ENCODE measurements at places on chromosomes 16 and 17. TPM values are rescaled to one million over a fixed set of nuclear protein-coding genes. Genes with fewer than 3 reads are reported as not detected.

DNA sequence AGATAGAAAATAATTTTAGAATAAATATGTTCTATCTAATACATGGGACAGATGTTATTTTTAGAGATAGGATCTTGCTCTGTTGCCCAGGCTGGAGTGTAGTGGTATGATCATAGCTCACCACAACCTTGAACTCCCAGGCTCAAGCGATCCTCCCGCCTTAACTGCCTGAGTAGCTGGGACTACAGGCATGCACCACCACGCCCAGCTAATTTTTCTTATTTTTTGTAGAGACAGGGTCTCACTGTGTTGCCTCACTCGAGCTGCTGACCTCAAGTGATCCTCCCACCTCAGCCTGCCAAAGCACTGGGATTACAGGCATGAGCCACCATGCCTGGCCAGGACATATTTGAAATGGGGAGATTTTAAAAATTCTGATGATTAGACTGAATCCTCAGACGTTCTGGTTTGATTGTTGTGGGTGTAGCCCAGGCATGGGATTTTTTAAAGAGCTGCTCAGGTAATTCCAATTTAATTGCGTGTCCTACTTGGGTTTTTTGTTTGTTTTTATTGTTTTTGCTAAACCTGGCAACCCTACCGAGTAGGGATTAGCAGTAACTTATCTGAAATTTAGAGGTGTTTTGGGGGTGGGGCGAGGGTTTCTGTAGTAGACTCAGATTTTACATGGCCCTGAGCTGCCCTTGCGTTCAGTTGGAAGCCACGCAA, 142.9 kb downstream of the RAB11FIP4 start:
- DNase-seq: no peak

DNA sequence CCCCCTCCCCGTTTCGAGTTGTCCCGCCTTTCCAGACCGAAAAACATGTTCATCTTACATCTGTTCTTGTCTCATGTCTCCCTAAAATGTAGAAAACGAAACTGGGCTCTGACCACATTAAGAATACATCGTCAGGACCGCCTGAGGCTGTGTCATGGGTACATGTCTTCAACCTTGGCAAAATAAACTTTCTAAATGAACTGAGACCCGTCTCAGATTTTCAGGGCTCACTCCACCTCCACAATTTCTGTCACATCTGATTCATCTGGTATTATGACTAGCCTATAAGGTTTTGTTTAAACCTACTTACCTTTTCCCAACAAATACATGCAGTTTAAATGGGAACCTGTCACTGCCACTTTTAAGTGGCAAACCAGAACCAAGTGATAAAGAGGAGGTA, 621 bp downstream of the SDR42E1 start:
- no peak for DNase-seq

GRCh38 chr17:50798424-50799288, 31.3 kb upstream of the ANKRD40CL start:
- no peak for DNase-seq

GRCh38 chr17:10748531-10749181, 18.8 kb upstream of the TMEM220 start:
- DNase-seq: no peak

- DNase-seq: peak; percentile 43
These were observed at the start of gene USP43 for GRCh38 chr17:9644910-9645751. USP43 (plus strand) TSS chr17:9645517; CDS start chr17:9645633, 116 bp downstream.

GRCh38 chr16:19898924-19899604, 14.4 kb upstream of the GPRC5B start:
- DNase-seq: peak; percentile 51

DNA sequence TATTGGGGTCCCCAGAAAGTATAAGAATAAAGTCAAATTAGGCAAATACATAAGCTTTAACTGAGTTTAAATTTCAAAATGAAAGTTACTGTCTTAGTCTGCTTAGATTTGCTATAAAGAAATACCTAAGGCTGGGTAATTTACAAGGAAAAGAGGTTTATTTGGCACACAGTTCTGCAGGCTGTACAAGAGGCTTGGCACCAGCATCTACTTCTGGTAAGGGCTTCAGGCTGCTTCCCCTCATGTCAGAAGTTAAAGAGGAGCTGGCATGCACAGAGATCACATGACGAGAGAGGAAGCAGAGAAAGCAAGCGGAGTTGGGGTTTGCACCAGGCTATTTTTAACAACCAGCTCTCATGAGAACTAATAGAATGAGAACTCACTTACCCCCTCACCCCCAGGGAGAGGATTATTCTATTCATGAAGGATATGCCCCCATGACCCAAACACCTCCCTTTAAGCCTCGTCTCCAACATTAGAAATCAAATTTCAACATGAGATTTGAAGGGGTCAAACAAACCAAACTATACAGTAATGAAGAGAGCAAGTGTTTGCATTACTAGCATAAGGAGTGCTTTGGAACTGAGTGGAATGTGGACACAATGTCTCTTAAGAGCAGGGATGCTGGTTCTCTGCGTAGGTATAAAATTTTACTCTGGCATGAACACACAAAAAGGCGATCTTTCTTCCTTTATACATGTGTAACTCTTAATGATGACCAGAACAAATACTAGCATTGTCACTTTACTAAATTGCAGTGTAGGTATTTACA, 292.8 kb upstream of the PMFBP1 start:
- DNase-seq: no peak

DNA sequence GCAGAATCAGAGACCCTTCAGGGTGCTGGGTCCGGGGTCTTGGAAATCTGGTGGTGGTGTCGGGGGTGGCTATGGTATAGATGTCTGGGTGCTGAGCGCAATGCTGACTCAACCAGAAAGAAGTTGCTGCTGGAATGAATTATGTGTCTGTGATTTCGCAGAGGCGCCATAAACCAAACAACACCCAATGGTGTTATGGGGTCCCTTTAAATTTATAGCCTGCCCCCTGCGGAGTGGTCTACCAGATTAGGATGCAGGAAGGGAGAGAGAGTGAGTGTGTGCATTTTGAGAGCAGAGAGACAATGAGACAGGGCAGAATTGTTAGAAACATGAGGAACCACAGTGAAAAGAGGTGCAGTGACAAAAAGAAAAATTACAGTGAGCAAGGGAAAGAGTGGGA, 100.7 kb upstream of the CDH11 start:
- DNase-seq: no peak

DNA sequence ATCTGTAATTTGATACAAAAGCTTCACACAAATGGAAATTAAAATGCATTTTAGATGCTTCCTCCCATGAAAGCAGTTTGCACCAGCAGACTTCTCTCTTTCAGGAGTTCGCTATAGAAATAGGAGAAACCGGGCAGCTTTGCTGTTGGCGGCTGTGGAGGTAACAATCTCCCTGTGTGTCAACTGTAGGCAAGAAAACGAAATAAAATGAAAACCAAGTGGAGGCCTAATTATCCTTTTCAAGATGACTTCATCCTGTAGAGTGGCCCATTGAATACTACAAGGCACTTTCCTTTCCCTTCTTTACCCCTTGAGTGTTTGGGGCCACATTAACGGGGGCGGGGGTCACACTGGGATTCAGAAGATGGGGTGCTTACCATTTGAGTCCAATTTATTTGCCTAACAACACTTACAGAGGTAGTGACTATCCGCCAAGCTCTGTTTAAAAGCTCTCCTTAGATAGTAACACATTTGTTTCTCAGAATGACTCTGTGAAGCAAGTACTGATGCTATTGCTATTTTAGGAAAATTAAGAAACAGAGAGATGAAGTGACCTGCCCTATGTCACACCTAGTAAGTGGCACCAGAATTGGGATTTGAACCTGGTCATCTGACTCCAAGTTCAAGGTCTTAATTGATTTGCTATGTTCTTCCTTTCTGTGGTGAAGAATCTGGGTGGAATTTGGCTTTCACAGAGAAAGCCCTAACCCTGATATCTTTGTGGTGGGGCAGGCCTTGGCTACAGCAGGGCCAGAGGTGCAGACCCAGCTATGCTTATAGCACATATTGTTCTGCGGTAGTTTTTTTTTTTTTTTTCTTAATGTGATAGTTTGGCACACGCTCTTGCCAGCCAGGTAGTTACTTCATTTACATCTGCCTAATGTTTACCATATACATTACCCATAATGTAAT, 125.5 kb upstream of the MPHOSPH6 start:
- peak; percentile 25 for DNase-seq

- DNase-seq: no peak
These were observed 23.2 kb downstream of the COIL start for GRCh38 chr17:56937687-56938086.

GRCh38 chr17:33696102-33696501, 403.0 kb upstream of the ASIC2 start:
- no peak for DNase-seq

The CLEC18B gene
- total RNA-seq: 0.67 TPM

The TERB1 gene
- not detected for total RNA-seq

The KRT24 gene
- total RNA-seq: not detected

The PNMT gene
- total RNA-seq: not detected

The BAIAP3 gene
- total RNA-seq: 0.45 TPM

The NOL11 gene
- total RNA-seq: 46.8 TPM

The KRTAP2-1 gene
- not detected for total RNA-seq
